Stimulated activated CD8-positive, alpha-beta memory T cell treated with anti-CD3 and anti-CD28 coated beads, Interleukin-2, amount 100 ng/mL, for 1 hour (primary cell): ENCODE measurements at places on chromosomes 5 and 9.

DNA sequence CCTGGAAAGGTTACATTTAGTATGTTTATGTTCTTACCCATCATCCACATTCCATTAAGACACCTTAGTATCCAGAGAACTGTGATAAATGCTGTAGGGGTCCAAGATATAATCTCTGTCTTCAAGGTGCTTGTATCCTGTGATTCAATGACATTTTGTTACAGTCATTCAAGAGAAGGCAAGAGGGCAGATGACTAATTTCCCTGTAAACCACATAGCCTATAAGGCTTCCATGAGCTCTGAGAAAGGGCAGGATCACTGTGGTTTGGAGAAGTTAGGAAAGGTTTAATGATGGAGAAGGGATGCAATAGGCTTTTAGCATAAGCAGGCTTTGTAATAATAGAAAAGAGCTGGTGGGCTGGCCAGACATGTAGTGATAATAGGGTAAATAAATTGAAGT is 40.0 kb downstream of the PAPPA start:
- DNase-seq: no peak

DNA sequence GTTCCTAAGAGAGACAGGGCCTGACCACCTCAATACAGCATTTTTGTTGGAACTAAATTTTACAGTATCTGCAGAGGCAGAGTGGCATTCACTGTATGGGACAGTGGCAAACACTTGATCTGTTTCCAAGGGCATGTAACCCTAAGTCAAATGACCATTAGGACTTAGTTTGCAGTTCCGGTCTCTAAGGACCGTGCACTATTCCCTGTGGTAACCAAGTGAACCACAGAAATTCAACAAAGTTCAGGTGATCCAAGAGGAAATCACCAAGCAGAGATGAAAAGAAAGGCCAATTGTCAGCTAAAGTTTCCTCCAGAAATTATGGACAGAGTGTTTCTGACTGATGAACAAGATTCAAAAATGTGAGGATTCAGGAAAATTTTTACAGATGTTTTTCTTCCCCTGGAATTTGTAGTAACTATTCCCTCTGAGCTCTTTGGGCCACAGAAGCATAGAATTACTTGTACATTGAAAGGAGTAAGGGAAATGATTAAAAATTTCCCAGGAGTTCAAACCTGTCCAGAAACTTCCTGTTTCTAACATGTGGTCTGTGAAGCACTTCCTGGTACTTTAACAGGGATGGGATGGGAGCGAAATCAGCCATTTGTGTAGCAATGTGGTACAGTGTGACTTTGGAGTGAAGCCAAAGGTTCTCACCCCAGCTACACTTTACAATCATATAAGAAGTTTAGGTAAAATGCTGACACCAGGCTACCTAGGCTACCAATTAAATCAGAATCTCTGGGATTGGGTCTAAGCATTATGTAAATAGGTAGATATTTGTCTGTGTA is 266.1 kb upstream of the MAP3K1 start:
- no peak for DNase-seq

DNA sequence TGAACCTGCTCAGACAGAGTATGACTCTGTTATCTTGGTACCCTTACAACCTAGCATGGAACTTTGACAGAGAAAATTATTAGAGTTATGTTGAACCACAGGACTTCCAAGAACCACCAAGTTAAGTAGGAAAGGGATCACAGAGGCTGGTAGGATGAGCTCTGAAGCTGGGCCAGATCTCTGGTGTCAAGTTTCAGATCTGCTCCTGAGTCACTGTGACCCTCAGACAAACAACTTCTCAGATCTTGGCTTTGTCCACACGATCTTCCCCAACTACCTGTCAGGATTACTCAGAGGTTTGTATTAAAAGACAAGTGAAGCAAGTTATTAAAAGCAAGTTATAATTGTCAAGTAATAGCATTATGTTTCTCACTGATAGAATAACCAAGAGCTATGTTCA is 189.0 kb downstream of the SEC61B start:
- DNase-seq: no peak

- no peak for DNase-seq
Observed at GRCh38 chr9:76403352-76403751, 9.1 kb upstream of the RFK start.

DNA sequence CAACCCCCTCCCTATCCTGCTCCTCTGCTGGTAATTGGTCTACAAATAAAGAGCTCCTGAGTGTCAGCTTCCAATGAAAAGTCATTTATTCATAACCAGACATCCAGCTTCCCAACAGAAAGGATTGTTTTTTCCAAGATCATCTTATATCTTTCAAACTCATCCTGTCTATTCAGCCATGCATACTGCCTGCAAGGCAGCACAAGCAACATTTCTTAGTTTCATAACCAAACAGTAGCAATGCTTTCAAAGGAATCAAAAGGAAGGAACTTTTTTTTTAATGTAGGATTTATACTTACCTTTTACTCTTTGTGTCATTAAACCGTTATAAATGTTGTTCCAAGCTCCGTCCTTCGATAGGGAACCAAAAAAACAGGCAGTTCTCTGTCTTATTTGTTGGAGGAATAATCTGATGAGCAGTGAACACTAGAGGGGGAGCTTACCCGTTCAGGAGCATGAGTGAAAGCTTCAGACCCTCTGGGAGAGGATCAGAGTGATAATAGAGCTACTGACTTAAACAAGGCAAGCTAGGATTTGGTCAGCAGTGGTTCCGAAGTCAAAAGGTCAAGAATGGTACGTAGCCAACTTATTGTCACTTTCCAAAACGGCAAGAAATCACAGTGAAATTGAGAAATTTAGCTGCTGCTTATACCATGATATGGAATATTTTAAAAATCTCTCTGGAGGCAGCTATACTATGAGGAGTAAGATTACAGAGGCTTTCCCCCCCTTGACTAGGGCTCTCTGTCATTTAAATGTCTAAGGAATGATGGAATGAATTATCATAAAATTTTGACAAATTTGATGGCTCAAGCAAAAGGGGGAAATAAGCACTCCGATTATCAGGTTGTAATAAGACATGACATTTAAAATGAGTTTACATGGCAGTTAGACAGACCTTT is 892.9 kb downstream of the NR2F1-AS1 start:
- DNase-seq: no peak
